ENCODE measurements at places on chromosomes 2 and 18.

GRCh38 chr18:12838178-12838634, 45.8 kb downstream of the PTPN2 start:
- H3K27ac ChIP-seq = peak overlapping the region; percentile 96
- peaks cover 61% of the 10 kb centered on the region for H3K4me1 ChIP-seq
- H3K36me3 ChIP-seq = peaks cover 48% of the 10 kb centered on the region
- no peaks in the 10 kb centered on the region for H3K27me3 ChIP-seq
- no peak for DNase-seq

DNA sequence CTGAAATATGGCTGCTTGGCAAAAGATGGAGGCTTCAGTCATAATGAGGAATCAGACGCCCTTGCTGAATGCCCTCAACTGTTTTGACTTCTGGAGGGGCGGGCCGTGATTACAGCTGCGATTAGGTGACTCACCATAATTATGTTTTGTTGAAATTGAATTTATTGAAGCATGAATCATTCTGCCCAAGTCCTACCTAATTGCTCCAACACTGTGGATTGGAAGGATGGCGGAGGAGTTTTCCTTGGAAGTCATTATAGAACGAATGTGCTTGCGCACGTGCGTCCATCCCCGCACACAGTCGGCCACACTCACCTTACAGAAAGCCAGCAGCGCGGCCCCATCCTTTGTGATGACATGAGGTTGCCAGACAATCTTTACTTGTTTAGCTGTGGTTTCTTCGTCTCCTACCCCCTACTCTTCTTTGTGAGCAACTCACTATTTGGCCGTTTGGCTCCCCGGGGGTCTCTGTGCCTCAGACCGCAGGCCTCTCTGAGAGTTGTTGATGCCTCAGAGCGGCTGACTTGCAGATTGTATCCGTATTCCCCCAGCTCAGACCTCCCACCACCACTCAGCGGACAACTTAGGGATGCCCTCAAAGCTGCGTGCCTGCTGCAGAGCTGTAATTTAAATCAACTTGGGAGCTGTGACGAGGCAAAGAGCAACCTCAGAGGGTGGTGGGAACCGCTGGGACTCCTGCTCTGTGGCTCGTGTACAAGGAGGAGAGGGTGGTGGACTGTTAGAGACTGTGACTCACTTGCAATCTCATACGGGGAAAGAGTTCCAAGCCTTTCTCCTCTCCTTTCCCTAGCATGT, 513.4 kb downstream of the TNS1 start:
- no peak overlapping the region for H3K27ac ChIP-seq
- no peaks in the 10 kb centered on the region for H3K36me3 ChIP-seq

DNA sequence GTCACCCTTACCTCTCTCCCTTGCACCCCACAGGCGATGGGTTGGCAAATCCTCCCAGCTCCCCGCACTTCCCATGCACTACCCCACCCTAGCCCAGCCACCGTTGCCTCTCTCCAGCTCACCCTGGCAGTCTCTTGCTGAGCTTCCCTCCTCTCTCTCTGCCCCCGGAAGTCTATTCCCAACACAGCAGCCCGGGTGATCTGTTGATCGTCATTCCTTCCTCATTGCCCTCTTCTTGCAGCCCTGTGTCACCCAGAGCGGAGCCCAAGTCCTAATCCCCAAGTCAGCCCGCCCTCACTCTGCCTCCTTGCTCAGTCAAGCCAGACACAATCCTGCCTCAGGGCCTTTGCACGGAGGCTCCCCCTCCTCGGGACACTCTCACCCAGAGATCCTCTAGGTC, 55.2 kb downstream of the CIB4 start:
- H3K36me3 ChIP-seq = no peaks in the 10 kb centered on the region
- DNase-seq = no peak
- no peak overlapping the region for H3K4me3 ChIP-seq
- H3K27ac ChIP-seq = peak overlapping the region; percentile 33

DNA sequence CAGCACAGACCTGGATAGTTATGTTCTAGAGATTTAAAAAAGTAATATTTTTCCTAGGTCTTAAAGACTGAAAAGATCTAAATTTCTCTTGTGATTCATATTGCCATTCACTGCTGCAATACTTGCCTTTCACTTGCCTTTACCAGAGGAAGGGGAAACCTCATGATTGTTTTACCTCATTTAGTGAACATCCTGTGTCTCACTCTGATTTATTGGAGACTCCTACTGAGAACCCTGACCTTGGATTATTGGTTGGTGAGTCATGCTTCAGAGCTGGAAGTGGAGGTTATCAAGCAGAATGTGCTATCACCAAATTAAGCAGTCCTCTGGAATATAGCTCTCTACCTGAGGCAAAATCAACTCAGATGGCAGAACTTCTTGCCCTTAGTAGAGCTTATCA, 500.5 kb downstream of the TSN start:
- no peaks in the 10 kb centered on the region for H3K4me1 ChIP-seq
- no peaks in the 10 kb centered on the region for H3K36me3 ChIP-seq
- H3K27ac ChIP-seq = no peak overlapping the region
- no peaks in the 10 kb centered on the region for H3K27me3 ChIP-seq
- H3K4me3 ChIP-seq = no peak overlapping the region

DNA sequence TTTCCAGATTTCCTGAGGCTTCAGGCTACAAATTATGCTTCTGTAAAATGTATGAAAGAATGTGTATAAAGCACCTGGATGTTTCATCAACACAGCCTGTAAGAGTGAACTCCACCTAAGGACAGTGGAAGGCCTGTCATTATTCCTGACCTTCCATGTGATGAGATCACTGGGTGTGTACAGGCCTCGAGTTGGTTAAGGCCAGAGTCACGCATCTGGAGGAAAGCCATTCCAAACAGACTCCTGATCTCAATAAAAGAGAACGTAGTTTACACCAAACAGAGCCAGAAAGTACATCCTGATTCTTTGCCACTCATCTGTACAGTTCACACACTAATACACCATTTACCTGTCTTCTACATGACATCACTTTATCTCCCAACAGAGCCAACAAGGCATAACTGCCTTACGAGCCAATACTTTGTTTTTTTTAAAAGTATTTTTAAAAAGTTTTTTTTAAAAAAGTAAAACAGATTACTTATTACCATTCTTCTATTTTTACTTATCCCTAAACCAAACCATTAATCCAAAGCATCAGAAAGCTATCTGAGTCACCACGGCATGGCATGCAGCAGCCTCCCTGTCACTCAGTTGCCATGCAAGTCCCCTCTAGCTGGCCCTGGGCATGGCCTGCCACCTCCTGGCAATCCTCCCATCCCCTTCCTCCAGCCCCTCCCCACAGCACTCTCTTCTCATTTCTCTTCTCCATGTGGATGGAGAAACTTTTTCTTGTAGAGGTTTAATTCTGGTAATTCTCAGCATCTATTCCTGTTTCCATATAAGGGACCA, 78.8 kb upstream of the TFCP2L1 start:
- H3K27me3 ChIP-seq = no peaks in the 10 kb centered on the region
- no peak for DNase-seq
- H3K27ac ChIP-seq = no peak overlapping the region
